ENCODE measurements at places on chromosomes 6 and 20. TPM values are rescaled to one million over a fixed set of nuclear protein-coding genes. Genes with fewer than 3 reads are reported as not detected.

DNA sequence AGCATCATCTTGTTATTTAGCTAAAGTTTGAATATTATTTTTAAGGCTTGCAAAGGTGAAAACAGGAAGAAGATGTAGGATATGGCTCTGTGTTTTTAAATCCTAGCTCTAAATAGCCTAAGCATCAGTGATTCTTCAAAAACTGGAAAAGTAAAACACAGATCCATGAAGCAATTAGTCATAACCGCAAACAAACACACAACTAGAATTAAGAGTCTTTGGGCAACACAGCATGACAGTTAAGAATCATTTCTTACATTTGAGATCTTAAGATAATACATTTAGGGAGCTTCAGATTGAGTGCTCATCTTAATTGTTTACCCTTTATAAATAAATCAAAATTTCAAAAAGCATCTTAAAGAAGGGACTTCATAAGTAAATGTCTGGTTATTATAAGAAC is 115.8 kb upstream of the MAP7 start:
- no peaks in the 10 kb centered on the region for H3K4me1 ChIP-seq
- no peaks in the 10 kb centered on the region for H3K36me3 ChIP-seq
- no peak for DNase-seq
- H3K4me3 ChIP-seq, result no peak overlapping the region
- no peaks in the 10 kb centered on the region for H3K27me3 ChIP-seq
- no peak overlapping the region for H3K27ac ChIP-seq

GRCh38 chr6:121607721-121608120 is 172.3 kb downstream of the GJA1 start:
- no peaks in the 10 kb centered on the region for H3K36me3 ChIP-seq
- H3K27ac ChIP-seq, result no peak overlapping the region
- DNase-seq, result no peak
- no peaks in the 10 kb centered on the region for H3K4me1 ChIP-seq
- H3K4me3 ChIP-seq, result no peak overlapping the region
- H3K27me3 ChIP-seq, result peaks cover 2% of the 10 kb centered on the region

Gene SDCBP2
- total RNA-seq, result 4.0 TPM

GRCh38 chr6:125586074-125586473 is 163.4 kb upstream of the HEY2 start:
- H3K27ac ChIP-seq, result no peak overlapping the region
- H3K4me3 ChIP-seq, result no peak overlapping the region

Gene C20orf202
- not detected for total RNA-seq

- H3K4me1 ChIP-seq, result peaks cover 8% of the 10 kb centered on the region
- DNase-seq, result peak; percentile 97
- peak overlapping the region; percentile 60 for H3K27ac ChIP-seq
- H3K4me3 ChIP-seq, result peak overlapping the region; percentile 92
- peaks cover 2% of the 10 kb centered on the region for H3K27me3 ChIP-seq
Measured at GRCh38 chr6:19804205-19805128, 32.7 kb upstream of the ID4 start.

Gene SLC22A3
- total RNA-seq, result not detected

GRCh38 chr20:50110141-50111047 is 2.6 kb downstream of the UBE2V1 start:
- peak overlapping the region; percentile 46 for H3K27ac ChIP-seq
- no peak for DNase-seq
- no peak overlapping the region for H3K4me3 ChIP-seq
- H3K4me1 ChIP-seq, result peaks cover 55% of the 10 kb centered on the region
- H3K27me3 ChIP-seq, result no peaks in the 10 kb centered on the region
